ENCODE measurements at places on chromosomes 2 and 18. TPM values are rescaled to one million over a fixed set of nuclear protein-coding genes. Genes with fewer than 3 reads are reported as not detected.

The AGXT gene
- 0.59 TPM for total RNA-seq

The SPHKAP gene
- total RNA-seq: not detected

The CTDSP1 gene
- total RNA-seq: 153 TPM

The ADRA2B gene
- 0.84 TPM for total RNA-seq

DNA sequence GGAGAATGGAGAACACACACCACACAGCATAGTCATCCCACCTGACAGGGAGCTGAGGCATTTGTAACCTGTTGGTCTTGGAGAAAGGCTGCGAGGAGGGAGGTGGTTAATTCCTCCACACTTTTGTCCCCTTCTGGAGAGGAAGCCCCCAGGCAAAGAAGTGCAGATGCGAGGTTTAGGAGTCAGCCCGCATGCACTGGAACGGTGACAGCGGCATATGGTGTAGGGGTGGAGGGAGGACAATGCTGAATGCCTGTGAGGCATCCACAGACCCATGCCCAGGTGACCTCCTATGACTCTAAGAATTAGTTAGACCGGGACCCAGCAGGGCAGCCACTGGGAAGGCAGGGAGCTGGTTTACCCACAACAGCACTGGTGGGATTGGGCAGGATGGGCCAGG is 12.2 kb downstream of the SPATA3 start:
- no peak for DNase-seq

- DNase-seq: no peak
Measured at GRCh38 chr2:48346124-48346536, 183.8 kb upstream of the STON1 start.

DNA sequence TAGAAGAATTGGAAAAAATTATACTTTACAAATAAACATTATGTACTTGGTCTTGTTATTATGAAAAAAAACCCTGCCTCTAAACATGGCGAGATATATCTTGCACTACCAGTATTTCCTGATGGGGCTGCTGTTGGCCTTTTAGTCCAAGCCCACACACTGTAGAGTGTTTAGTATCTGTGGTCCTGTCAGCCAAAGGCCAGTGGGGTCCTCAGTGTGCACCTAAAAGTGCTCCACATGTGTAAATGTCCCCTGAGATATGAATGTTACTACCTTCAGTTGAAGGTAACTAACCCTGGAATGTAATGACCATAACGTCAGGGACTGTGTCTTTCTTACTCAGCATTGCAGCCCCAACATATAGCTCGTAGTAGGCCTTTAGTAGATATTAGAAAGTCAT is 71.1 kb upstream of the HK2 start:
- DNase-seq: no peak

GRCh38 chr2:64675860-64676259 is 22.1 kb upstream of the SERTAD2 start:
- DNase-seq: no peak

- no peak for DNase-seq
Measured at GRCh38 chr2:186966015-186966414, 117.0 kb upstream of the ZSWIM2 start.

- no peak for DNase-seq
Measured at GRCh38 chr2:41941831-41942230, 106.0 kb upstream of the PKDCC start.
